ENCODE measurements at places on chromosomes 16 and 17.

DNA sequence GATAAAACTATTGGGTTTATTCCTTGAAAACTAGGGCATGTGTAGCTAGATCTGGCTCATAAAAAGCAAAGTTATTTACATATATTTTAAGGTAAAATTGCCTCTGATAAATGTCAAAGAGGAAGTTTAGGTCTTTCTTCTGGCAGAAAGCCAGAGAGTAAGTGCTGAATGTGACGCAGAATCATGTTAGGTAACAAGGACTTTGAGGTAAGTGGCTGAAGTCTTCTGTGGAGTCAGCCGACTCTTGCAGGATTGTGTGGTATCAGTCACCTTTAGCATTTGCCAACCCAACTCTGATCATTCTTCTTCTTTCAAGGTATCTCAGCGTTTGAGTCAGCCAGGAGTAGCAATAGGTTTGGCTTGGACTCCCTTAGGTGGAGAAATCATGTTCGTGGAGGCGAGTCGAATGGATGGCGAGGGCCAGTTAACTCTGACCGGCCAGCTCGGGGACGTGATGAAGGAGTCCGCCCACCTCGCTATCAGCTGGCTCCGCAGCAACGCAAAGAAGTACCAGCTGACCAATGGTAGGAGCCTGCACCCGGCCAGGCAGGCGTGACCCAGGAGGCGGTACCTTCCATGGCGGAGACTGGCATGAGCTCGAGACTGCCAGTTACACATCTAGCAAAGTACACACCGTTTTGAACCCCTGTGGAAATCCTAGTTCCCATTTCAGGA, 37.9 kb downstream of the SIAH1 start:
- DNase-seq, result no peak

DNA sequence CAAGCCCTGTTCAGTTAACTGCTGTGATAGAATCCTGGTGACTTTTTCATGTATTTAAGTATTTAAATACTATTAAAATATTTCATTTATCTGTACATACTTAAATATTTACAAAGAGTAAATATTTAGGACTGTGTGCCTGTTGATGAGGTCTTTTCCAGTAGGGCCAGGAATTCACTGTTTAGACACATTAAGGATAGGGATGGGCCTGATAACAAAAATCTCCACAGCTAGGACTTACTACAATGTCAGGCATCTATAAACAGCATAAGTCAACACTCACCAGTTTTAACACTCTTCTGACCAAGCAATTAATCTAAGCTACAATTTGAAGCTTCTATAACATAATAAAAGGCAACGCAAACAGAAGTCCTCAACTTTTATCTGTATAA, 47.6 kb downstream of the MARVELD3 start:
- DNase-seq, result no peak

DNA sequence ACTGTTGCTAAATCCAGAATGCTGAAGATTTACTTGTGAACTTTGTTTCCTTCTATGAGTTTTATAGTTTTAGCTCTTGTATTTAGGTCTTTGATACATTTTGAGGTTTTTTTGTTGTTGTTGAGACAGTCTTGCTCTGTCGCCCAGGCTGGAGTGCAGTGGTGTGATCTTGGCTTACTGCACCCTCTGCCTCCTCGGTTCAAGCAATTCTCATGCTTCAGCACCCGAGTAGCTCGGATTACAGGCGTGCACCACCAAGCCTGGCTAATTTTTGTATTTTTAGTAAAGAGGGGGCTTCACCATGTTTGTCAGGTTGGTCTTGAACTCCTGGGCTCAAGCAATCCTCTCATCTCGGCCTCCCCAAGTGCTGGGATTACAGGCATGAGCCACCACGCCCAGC, 14.4 kb downstream of the TENT4B start:
- DNase-seq, result no peak

DNA sequence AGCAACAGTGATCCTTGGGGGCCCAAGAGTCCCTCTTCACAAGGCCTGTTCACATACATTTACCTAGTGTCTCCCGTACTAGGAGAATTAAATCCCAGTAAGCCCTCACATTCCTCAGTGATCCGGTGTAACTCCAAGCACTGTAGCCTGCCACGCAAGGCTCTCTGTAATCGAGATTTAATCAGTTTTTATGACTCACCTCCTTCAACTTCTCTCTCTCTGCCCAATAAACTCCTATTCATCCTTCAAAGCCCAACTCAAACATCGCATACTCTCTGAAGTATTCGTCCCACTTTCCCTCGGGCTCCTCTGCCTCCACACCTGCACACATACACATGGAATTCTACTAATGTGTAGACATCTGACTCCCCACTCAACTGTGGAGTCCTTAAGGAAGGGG, 141.8 kb downstream of the CMIP start:
- DNase-seq, result no peak

DNA sequence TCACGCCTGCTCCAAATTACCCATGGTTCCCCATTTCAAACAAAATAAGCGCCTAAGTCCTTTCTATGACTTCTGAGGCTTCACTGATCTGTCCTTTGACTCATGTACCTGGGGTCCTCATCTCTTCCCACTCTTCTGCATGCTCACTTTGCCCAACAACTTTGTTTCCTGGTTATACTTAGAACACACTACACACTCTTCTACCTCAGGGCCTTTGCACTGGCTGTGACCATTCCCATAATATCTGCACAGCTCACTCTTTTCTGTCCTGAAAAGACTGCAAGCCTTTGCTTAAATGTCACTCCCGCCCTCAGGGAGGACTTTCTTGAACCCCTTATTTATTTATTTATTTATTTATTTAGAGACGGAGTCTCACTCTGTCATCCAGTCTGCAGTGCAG, 14.1 kb downstream of the CDH1 start:
- DNase-seq, result no peak

GRCh38 chr16:50574745-50575136, 26.5 kb downstream of the NKD1 start:
- DNase-seq, result no peak

Data from M059J (cell line).